Fibroblast of lung (primary cell): ENCODE measurements at places on chromosomes 5 and 9.

GRCh38 chr9:129840034-129840433 is 4.8 kb downstream of the USP20 start:
- H3K36me3 ChIP-seq, result no peaks in the 10 kb centered on the region
- no peaks in the 10 kb centered on the region for H3K27me3 ChIP-seq
- H3K4me1 ChIP-seq, result peaks cover 12% of the 10 kb centered on the region

DNA sequence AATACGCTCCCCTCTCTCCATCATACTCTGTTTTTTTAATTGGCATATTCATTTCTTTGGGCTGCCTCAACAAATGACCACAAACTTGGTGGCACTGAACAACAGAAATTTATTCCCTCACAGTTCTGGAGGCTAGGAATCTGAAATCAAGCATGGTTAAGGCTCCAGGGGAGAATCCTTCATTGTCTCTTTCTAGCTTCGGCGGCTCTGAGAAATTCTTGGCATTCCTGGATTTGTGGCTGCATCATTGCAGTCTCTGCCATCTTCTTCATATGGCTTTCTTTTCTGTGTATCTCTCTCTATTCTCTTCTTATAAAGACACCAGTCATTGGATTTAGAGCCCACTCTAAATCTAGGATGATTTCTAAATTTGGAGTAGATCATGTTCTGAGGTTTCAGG is 10.9 kb upstream of the SLC24A2 start:
- no peak for DNase-seq
- H3K27me3 ChIP-seq, result no peaks in the 10 kb centered on the region
- H3K27ac ChIP-seq, result no peak overlapping the region
- no peak overlapping the region for H3K4me3 ChIP-seq
- H3K36me3 ChIP-seq, result no peaks in the 10 kb centered on the region

DNA sequence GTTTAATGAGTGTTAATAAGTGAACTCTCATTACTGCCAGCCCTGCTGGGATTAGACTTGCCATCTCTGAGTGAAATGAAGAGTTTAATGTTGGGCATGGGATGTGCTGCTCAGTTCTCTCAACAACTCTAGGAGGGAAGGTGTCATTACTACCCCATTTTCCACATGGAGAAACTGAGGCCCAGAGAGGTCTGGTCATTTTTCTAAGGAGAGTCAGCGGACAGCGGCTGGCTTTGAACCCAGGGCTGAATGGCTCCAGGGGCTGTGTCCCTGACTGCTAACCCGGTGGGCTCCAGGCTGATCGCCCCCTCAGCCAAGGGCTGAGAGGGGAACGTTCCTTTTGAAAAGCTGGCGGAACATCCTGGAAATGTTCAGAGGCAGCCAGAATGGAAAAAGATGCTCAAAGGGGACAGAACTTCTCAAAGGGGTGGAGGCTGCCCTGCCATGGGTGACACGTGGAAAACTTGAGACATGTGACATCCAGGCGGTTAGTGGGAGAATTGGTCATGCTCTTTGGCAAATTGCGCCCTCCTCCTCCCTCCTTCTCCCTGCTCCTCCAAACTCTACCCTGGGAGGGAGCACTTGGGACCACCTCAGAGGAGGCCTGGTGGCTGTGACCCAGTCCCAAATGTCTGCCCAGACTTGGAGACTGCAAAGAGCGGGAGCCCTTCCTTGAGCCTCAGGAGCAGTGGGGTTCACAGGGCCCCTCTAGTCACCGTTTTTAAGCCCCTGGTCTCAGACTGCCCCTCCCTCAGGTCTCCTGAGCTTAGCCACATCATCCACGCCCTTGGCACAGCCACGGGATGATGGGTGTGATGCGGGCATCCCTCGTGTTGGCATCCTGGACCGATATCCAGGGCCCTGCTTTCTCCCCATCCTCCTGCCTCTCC is 28.7 kb downstream of the DNM1 start:
- no peak for DNase-seq
- H3K4me1 ChIP-seq, result no peaks in the 10 kb centered on the region
- no peak overlapping the region for H3K27ac ChIP-seq
- no peaks in the 10 kb centered on the region for H3K36me3 ChIP-seq

GRCh38 chr5:103951776-103952175 is 389.2 kb upstream of the NUDT12 start:
- DNase-seq, result no peak
- H3K4me1 ChIP-seq, result no peaks in the 10 kb centered on the region
- H3K27me3 ChIP-seq, result no peaks in the 10 kb centered on the region
- H3K27ac ChIP-seq, result no peak overlapping the region
- H3K4me3 ChIP-seq, result no peak overlapping the region

- no peak for DNase-seq
- no peaks in the 10 kb centered on the region for H3K36me3 ChIP-seq
- H3K27me3 ChIP-seq, result no peaks in the 10 kb centered on the region
- no peaks in the 10 kb centered on the region for H3K4me1 ChIP-seq
- no peak overlapping the region for H3K4me3 ChIP-seq
- no peak overlapping the region for H3K27ac ChIP-seq
Measured at GRCh38 chr5:131942016-131942415, 3.4 kb downstream of the MEIKIN start.

- no peaks in the 10 kb centered on the region for H3K36me3 ChIP-seq
- H3K27me3 ChIP-seq, result no peaks in the 10 kb centered on the region
- DNase-seq, result peak; percentile 98
- no peak overlapping the region for H3K4me3 ChIP-seq
- H3K4me1 ChIP-seq, result peaks cover 5% of the 10 kb centered on the region
- H3K27ac ChIP-seq, result no peak overlapping the region
Measured at GRCh38 chr5:167950126-167950721, 341.2 kb upstream of the WWC1 start.

- H3K4me1 ChIP-seq, result no peaks in the 10 kb centered on the region
- H3K4me3 ChIP-seq, result no peak overlapping the region
- H3K27ac ChIP-seq, result no peak overlapping the region
Measured at GRCh38 chr5:138402640-138403039, 36.2 kb upstream of the REEP2 start.

GRCh38 chr9:116316246-116316645 is 162.7 kb downstream of the PAPPA start:
- no peak overlapping the region for H3K27ac ChIP-seq
- H3K36me3 ChIP-seq, result no peaks in the 10 kb centered on the region
- no peak overlapping the region for H3K4me3 ChIP-seq
- DNase-seq, result no peak
- no peaks in the 10 kb centered on the region for H3K27me3 ChIP-seq
- H3K4me1 ChIP-seq, result no peaks in the 10 kb centered on the region
